ENCODE measurements at places on chromosomes 12 and 14.

GRCh38 chr12:38788106-38788505 lies 117.3 kb downstream of the CPNE8 start:
- no peak for DNase-seq

DNA sequence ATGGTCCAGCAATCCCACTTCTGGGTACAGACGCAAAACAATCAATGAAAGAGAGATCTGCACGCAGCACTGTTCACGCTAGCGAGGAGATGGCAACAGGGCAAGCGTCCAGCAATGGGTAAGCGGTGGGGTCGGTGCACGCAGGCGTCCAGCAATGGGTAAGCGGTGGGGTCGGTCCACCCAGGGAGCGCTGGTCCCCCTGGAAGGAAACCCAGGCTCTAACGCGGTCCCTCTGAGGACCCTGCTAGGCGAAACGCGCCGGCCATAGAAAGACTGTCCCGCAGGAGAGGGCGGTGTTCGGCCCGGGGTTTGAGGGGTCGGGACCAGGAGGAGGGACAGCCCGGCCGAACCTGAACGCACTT lies 618 bp upstream of the PGAM5 start:
- DNase-seq: no peak

DNA sequence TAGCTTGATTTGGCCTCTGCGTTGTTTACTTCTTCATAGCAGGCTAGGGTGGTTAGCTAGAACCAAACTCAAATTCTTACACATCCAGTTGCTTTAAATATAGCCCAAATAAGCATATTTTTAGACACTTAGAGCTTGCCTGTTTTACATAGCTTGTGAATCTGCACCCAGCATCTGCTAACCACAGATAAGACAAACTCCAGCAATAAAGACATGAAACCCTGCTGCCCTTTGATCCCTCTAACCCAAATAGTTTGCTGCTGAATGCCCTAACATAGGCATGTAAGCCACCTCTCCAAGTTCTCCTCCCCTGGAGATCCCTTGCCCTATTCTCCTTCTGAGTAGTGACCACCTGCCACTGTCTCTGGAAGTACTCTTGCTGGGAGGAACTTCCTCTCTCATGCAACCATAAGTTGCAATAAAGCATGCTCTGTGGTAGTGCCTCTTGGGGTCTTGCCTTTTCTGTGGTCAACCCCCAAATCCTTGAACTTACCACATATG lies 185.6 kb downstream of the TMEM117 start:
- no peak for DNase-seq

GRCh38 chr12:99619389-99620158 lies 28.0 kb upstream of the GARIN6 start:
- no peak for DNase-seq

DNA sequence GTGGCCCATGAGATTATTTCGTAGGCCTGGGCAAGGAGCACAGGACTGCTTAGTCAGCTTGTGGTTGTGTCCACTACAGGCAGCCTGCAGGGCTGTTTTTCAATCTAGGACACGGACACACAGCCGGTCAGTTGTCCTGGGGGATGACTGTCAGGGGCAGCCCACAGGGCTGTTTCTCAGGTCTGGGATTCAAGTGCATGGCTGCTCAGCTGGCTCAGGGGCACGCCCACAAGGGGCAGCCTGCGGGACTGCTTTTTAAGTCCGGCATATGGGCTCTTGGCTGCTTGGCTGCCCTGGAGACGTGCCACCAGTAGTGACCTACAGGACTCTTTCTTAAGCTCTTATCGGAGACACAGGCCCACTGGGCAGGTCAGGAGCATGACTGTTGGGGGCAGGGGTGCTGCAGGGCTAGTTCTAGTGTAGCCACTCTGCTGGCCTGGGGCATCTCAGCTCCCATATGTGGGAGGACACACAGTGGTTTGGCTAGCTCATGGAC lies 26.6 kb upstream of the GTF2A1 start:
- no peak for DNase-seq

DNA sequence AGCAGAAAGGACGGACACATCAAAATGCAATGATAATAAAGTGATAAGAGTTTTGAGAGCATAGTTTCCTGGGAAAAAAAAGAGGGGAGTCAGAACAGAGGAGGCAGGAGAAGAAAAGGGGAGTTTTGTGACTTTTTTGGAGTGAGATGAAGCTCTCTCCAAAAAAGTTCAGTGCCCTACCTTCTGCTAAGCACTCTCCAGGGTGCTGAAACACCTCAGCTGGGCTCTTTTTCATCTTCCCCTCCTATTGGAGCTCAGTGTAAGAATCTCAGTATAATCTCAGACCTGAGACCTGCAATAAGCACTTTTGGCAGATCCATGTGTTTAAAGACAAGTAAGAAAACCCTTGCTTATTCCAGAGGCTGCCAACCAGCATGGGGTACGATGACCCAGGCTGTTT lies 58.9 kb upstream of the SRRM4 start:
- DNase-seq: no peak

- DNase-seq: no peak
Observed at GRCh38 chr14:104222396-104223036, 84.1 kb downstream of the KIF26A start.

- DNase-seq: no peak
Observed at GRCh38 chr14:74062809-74063150, 21.5 kb downstream of the ALDH6A1 start.

DNA sequence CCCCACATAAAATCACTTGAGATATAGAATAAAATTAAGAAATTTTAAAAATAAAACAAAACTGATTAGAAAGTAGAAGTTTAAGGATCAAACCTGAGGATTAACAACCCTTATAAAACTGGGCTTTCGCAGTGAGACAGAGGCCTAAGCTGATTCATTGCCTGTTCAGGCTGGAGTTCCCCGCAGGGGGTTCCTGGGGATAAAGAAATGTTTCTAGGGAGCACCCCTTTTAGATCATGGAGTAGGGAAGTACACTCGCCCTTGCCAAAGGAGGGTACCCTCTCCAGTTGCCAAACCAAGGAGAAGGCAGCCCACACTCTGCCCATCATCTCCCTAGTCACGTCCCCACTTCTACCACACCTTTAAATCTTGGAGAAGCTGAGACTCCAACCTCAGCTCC lies 6.8 kb downstream of the GLIPR1 start:
- DNase-seq: no peak

DNA sequence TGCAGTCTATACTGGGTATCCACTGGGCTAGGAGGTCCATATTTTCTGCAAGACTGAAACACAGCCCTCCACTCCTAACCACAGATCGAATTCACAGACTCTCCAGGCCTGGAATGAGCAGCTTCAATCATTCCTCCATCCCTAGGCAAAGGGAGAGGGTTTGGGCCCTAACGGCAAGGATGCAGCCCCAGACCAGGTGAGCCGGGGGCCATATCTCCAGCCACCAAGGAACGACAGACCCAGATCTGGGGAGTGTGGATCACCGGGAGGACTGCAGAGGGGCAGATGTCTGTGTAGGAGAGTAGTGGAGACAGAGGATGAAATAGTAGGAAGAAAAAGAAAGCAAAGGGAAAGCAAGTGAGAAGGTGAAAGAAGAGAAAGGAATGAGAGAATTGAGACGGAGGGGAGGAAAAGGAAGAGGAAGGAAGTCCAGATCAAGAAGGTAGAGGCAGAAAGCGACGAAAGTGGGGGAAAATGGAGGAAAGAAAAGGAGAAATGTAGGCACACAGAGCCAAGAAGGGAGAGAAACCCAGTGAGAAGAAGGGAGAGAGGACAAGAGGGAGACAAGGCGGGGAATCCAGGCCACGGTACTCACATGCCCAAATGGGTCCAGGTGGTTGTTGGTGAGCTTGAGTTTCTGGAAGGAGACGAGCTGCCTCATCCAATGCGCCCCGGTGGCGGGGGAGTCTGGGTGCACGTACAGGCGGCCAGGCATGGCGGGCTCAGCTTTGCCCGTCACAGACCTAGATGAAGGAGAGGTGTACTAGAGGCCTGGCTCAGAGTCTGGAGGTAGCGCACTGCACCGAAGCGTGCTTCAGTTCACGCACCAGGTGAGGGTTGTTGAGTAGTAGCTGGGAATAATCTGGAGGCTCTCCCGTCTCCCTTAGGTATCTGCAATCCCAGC lies 7.7 kb downstream of the TBX5 start:
- DNase-seq: no peak
